Left renal pelvis (tissue), 4 donors: ENCODE measurements at places on chromosomes 6 and 20.

GRCh38 chr6:69827276-69827893 is 30.6 kb upstream of the LMBRD1 start:
- DNase-seq: no peak

DNA sequence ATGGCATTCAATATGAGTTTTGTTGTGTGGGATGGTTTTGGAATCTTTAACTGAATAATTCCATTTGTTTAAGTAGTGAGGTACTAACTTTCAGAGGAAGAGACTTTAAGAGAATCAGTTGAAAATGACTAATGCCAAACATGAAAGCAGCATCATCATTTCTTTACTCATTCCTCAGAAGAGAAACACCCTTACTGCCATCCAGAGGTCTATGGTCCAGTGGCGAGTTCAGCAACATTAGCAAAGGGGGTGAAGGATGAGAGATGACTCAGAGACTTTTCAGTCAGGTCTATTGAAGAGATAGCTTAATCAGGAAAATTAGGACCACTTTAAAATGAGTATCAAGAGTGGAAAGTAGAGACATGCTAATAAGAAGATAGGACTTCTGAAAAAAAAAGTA is 118.8 kb downstream of the COL19A1 start:
- DNase-seq: no peak

GRCh38 chr6:38806271-38806670 is 91.2 kb downstream of the DNAH8 start:
- DNase-seq: no peak

DNA sequence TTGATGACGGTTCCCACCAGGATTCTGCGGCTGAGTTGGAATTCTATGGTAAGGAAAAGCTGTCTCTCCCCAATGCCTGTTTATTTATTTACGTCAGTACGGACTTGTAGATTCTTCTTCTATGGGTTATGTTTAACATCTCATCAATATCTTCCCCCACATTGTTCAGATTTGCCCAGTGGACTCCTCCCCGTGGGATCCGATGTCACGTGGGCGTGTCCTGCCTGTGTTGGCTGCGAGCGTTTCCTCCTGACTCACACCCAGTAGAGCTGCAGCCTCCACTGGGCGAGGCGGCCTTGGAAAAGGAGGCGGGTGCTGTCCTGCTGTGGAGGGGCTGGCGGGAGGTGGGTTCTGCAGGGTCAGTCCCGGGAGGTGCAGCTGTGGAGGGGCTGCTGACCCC is 46.8 kb upstream of the SLCO4A1 start:
- DNase-seq: no peak

GRCh38 chr20:33909331-33909921 is 84.3 kb upstream of the RALY start:
- DNase-seq: no peak

GRCh38 chr6:10175362-10175761 is 239.5 kb downstream of the TFAP2A start:
- no peak for DNase-seq

DNA sequence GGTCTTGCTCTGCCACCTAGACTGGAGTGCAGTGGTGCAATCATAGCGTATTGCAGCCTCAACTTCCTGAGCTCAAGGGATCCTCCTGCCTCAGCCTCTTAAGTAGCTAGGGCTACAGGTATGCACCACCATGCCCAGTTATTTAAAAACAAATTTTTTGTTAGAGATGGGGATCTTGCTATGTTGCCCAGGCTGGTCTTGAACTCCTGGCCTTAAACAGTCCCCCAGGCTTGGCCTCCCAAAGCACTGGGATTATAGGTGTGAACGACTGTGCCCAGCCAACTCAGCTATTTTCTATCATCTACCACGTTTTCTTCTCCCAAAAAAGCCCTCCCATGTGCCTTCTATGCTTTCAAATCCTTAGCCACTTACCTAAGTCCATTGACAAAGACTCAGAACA is 243.7 kb upstream of the SOX4 start:
- DNase-seq: no peak

DNA sequence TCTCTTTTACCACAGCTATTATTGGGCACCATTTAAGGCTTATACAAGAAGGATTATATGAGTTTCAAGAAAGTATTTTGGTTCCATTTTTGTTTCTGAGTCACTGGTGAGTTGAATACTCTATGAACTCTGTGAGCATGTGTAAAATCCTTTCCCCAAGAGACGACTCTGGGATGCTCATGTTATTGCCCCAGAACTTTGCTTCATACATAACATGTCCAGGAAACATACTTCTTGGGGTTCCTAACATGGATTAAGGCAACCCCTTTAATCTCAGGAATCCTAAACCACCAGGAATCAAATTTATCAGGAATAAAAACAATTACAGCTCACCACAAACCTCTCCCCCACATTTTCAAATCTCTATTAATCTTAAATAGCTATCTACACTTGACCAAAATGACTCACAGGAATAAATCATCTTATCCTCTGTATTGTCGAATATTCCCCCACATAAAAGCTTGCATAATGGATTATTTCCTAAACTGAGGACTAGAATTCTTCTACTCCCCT is 117.5 kb upstream of the COL21A1 start:
- DNase-seq: no peak

- no peak for DNase-seq
Measured at GRCh38 chr6:151434369-151434768, 17.6 kb downstream of the RMND1 start.

GRCh38 chr6:88377976-88378568 is 211.9 kb upstream of the CNR1 start:
- DNase-seq: no peak

DNA sequence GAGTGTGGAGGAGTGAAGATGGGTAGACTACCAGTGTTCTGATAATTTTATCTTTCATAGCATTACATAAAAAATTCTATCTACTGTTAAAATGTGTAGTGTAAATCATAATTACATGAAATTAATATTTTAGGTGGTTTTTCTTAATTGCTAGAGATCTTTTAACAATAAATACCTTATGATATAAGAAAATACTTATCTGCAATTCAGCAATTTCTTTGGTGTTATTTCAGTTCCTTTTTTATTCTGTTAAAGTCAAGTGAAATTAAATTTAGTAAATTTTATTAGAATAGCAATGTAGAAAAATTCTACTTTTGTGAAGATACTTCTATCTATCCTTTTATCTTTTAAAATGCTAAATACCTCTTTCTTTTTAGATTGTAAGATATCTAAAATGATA is 104.3 kb downstream of the IMPG1 start:
- no peak for DNase-seq

DNA sequence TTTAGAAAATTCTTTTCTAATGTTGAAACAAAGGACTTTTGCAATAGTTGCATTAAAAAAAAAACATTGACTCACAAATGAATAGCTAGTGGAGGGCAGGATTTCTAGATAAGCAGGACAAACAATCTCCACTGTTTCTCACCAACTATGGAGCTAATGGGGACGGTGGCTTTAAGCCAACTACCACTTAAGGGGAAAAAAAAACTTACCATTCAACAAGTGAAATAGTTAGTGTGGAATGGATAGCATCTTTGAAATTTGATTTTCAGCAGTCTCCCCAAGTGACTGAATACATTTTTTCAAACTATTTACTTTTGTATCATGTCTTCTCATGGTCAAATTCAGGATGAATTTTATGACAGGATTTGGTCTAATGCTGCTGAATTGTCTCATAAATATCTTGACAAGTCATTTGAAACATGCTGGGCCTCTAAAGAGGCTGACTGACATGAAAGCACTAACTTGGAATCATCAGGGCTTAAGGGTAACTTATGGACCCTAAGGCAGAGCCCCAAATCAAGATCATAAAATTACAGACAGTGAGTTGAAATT is 100.5 kb downstream of the EYA4 start:
- no peak for DNase-seq

DNA sequence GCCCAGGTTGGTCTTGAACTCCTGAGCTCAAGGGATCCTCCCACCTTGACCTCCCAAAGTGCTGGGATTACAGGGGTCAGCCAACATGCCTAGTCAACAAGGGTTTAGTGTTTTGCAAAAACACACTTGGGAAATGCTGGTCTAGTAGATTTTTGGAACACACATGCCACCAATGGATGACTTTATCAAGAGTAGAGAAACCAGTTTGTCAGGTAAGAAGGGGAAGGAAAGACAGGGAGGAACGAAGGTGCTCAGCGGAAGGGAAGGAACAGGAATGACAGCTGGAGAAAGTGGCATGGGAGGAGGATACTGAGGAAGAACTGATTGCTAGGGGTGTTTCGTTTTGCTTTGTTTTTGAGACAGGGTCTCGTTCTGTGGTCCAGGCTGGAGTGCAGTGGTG is 15.6 kb upstream of the SEC63 start:
- no peak for DNase-seq

GRCh38 chr6:79305020-79305419 is 70.5 kb upstream of the HMGN3 start:
- no peak for DNase-seq

DNA sequence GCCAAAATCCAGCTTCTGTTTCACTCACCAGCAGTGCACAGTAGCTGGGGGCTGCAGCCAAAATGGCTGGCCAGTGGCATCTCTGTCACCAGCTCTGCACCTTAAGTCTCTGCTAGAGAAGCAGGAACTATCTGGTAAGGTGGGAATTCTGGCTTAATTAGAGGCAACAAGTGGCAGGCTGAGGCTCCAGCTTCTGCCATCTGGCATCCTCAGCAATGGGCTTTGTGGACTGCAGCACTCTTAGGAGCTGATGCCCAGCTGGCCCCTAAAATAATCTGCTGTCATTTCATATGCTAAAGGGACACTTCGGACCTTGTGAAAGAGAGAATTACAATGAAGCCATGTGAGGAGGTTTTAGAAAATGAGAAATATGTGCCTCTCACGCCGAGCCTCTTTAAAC is 4.6 kb upstream of the CLDN20 start:
- DNase-seq: no peak

- DNase-seq: no peak
Measured at GRCh38 chr6:40512340-40512739, 74.8 kb downstream of the LRFN2 start.

- no peak for DNase-seq
Measured at GRCh38 chr6:143262859-143263258, 187.6 kb downstream of the ADAT2 start.

DNA sequence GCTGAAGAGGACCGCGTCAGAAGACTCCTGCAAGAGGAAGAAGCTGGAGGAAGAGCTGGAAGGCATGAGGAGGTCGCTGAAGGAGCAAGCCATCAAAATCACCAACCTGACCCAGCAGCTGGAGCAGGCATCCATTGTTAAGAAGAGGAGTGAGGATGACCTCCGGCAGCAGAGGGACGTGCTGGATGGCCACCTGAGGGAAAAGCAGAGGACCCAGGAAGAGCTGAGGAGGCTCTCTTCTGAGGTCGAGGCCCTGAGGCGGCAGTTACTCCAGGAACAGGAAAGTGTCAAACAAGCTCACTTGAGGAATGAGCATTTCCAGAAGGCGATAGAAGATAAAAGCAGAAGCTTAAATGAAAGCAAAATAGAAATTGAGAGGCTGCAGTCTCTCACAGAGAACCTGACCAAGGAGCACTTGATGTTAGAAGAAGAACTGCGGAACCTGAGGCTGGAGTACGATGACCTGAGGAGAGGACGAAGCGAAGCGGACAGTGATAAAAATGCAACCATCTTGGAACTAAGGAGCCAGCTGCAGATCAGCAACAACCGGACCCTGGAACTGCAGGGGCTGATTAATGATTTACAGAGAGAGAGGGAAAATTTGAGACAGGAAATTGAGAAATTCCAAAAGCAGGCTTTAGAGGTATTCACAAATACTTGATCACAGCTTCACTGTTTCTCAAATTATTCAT is 8.9 kb upstream of the SNRNP48 start:
- DNase-seq: no peak
